Eye (tissue), 1 donor: ENCODE measurements at places on chromosomes 1 and 21.
A peak's percentile ranks its signal among the peaks of the same experiment; 100 is the strongest.

DNA sequence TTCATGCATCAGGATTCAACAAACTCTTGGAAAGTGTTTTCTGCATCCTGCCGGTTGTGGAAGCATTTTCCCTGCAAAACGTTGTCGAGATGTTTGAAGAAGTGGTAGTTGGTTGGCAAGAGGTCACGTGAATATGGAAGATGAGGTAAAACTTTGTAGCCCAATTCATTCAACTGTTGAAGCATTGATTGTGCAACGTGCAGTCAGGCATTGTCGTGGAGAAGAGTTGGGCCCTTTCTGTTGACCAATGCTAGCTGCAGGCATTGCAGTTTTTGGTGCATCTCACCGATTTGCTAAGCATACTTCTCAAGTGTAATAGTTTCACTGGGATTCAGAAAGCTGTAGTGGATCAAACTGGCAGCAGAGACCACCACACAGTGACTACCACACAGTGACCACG is 57.0 kb upstream of the PRDM2 start:
- DNase-seq = no peak

DNA sequence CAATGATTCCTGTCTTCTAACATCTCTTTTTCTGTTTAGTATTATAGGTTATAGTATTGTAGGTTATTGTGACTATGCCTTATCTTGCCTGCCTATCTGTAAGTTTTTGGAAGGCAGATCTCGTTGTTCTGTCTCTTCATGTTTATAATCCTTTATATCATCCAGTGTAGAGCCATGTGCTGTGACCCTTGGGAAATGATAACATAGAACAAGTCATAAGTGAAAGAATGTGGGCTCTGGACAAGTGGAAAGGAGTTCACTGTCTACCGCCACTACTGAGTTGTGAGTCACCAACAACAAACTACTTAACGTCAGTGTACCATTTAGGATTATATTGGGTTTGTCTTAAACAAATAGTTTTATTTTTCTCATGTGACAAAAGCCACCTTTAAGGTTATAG is 139.3 kb downstream of the LYPLAL1 start:
- no peak for DNase-seq

DNA sequence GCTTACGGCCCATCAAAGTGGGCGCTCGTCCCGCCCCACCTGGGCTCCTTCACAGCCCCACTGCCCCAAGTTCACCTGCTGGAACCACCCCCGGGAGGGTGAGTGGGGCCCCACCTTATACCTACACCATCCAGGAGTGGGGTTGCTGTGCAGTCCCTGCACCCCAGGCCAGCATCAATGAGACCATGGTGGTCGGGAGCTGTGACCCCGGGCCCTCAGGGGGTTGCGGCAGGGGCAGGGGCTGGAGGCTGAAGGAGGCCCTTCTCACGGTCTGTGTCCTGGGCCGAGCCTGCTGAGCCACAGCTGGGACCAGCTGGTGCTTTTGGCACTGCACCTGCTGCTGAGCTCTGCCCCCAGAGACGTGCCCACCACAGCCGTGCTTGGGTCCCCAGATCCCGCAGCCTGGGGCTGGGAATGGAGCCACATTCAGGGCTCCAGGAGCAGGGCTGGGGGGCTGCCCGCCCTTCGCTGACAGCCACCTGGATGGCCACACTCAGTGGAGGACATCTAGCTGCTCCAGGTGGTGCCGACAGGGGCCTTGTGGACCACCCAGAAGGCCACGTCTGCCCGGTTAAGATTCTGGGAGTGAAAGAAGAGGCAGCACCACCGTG is 17.4 kb downstream of the ACTRT2 start:
- no peak for DNase-seq

DNA sequence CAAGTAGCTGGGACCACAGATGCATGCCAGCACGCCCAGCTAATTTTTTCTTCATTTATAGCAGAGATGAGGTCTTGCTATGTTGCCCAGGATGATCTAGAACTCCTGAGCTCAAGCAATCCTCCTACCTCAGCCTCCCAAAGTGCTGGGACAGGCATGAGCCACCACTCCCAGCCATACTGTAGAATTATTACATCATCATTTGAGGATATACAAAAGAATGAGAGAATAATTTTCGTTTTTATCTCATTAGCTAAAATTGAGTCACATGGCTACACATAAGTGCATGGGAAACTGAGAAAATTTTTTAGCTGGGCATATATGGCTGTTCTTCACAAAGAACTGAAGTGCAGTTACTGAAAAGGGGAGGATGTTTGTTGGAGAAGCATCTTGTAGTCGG is 21.2 kb downstream of the STXBP3 start:
- no peak for DNase-seq

GRCh38 chr1:151887028-151887427 is 22.3 kb downstream of the THEM4 start:
- DNase-seq = no peak

GRCh38 chr1:59990470-59990869 is 63.9 kb upstream of the CYP2J2 start:
- peak; percentile 20 for DNase-seq

DNA sequence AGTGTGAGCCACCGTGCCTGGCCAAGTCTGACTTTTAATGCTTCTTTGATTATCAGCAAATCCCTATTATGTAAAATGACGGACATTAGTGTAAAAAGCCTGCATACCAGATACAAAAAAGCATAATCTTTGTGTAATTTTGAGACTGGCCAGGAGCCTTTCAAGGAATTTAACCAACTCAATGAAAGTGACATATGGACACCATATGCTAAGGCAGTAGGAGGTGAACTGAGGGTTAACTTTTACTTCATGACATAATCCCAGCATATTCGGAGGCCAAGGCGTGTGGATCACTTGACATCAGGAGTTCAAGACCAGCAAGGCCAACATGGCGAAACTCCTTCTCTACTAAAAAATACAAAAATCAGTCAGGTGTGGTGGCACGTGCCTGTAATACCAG is 94.6 kb downstream of the EIF4G3 start:
- no peak for DNase-seq

GRCh38 chr1:9399510-9400424 is 107.1 kb downstream of the SPSB1 start:
- peak; percentile 48 for DNase-seq

DNA sequence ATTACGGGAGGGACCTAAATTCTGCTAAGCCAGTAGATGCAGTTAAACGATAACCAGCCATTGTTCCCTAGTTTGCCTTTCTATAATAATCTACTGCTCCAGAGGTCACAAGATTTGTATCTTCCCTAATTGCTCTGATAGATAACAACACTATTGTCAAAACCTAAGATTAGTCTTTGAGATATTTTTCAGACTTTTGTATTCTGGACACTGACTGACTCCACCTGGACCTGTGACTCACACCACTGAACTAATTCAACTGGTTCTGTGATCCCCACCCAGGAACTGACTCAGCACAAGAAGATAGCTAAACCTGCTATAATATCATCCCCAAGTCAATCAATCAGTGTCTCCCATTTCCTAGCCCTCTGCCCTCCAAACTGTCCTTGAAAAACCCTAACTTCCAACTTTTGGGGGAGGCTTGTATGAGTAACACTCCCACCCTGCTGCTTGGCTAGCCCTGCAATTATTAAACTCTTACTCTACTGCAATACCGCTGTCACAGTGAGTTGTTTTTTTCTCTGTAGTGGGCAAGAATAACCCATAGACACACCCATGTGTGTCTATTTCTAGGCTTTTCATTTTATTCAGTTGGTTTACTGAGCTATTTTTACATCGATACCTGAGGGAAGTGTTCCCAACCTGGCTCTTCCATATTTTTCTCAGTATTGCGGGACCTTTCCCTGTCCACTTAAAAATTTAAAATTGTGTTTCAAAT is 11.2 kb downstream of the KIFAP3 start:
- no peak for DNase-seq

DNA sequence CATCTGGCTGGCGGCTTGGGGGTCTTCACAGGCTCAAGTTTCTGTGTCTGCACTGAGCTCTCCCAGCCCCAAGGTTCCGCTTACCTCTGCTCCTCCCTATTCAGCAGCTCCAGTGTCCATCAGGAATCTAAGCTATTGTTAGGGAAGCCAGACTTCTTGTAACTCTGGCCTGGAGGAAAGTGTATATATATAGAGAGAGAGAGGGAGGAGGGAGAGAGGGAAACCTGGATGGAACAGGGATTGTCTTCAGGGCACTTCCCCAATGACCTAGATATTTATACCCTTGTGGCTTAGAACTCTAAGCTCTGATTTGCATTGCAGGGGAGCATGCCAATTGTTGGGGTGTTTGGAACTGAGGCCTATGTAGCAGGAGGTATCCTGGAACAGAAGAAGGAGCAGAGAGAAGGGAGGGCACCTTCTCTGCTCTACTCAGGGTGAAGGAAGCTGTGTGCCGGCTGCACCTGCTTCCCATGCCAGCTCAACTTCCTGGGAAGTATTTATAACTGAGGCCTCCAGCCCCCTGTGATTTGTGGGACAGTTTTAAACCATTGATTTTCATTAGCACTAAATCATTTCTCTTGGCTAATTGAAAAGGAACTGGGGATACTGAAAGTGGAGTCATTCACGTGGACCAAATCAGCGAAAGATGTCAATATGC is 70.9 kb downstream of the NAV1 start:
- DNase-seq = no peak
